ENCODE measurements at places on chromosomes 1 and 21.

DNA sequence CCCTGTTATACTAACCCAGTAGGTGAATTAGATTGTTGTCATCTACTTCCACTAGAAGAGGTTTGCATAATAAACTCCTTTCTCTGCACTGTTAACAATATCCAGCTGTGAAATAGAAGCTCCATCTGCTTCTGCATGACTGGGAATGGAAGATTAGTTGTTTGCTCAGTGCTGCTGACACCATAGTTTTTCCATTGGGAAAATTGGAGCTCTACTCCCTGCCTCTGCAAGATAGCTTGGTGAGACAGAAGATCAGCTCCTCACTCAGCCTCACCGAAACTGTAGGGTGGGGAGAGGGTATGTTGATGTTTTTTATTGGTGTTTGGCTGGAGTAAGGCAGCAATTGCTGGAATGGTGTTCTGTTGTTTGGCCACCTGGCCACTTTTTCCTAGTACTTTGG is 331.6 kb upstream of the ADAMTS5 start:
- no peak for DNase-seq

- DNase-seq: no peak
Measured at GRCh38 chr1:183144752-183145151, 41.3 kb upstream of the LAMC2 start.

- peak; percentile 64 for DNase-seq
Measured at GRCh38 chr1:169584483-169585144, 1.7 kb downstream of the F5 start.

- no peak for DNase-seq
Measured at GRCh38 chr1:55864251-55864650, 649.1 kb upstream of the USP24 start.

GRCh38 chr1:62144238-62144831 is 50.3 kb upstream of the L1TD1 start:
- peak; percentile 50 for DNase-seq

GRCh38 chr1:206923009-206923960 is 1.5 kb upstream of the FCMR start:
- DNase-seq: peak; percentile 43

- DNase-seq: no peak
Measured at GRCh38 chr1:167344112-167344511, 123.4 kb downstream of the POU2F1 start.

DNA sequence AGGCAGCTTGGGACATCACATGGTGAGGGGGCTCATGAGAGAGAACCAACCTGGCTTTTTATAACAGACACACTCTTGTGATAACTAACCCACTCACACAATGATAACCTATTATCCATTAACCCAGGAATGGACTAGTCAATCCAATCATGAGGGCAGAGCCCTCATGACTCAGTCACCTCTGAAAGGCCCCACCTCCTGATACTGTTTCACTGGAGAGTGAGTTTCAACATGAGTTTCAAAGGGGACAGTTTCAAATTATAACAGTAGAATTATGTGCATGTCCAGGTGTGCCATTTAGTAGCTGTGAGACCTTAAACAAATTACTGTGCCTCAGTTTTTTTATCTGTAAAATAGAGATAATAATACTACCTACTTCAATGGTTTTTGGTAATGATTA is 47.6 kb upstream of the PPP2R5A start:
- peak; percentile 65 for DNase-seq

GRCh38 chr1:219109424-219110018 is 64.2 kb upstream of the LYPLAL1 start:
- no peak for DNase-seq

DNA sequence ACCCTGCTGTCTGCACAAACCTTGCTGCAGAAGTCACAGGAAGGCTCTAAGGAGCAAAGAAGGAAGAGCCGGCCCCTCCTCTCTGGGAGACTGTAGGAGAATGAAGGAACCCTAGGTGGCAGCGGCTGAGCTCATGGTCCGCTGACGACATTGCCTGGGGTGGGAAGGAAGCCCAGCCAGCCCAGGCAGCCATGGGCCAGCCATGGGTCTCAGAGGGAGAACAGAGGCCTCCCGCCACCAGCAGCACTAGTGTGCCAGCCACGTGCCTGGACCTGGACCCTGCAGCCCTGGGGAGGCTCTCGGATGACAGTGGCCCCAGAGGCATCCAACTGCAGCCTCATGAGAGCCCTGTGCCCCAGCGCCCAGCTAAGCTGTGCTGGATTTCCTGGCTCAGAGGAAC is 49.2 kb upstream of the POFUT2 start:
- no peak for DNase-seq

DNA sequence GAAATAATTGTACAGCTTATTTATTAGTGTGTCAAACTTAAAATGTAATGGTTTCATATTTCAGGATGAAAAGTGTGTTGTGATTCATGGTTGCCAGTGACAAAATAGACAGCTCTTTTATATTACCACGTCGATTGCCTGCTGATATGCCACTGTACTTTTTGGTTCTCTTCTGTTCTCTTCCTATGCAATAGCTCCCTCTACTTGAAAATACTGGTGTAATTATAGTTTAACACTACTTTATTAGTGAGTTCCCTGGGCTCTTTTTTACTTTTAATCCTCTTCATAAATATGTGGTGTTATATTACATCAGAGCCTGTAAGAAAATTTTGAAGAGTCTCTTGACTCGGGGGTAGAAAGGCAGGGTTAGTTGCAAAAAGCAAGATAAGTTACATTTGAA is 111.3 kb downstream of the PATJ start:
- no peak for DNase-seq

GRCh38 chr1:228216371-228217320 is 8.8 kb downstream of the OBSCN start:
- DNase-seq: no peak

DNA sequence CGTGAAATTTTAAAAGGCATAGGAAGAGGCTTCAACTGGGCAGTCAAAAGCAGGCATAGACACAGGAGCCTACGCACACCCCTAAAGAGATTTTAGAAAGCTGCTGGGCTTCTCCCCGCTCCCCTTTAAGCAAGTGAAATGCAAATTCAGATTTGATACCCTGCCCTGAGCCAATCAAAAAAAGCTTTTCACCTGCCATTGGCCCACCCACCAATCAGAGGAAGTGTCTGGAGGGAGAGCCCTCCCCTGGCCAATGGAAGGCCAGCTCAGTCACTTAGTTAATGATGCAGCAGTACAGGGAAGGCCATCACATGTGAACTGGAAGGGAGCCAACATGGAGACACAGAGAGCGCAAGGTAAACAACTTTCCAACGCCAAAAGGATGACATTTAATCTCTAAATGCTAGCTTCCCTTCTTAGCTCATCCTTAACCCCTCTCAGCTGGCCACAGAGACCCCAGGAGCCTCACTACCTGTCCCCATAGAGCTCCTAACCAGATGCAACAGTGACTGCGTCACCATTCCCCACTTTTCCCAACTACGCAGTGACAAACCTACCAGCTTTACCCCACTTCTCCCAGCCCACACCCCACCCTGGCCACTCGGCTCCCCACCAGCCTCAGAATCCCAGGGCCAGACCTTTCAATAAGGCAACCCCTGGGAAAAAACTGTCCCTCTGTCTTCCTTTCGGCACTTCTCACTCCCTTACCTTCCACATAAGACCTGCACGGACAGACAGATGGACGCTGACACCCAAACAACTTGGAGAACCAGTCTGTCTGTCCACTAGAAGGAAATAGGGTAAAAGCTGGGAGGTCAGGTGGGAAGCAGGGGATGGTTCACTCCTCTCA is 71.0 kb downstream of the CD46 start:
- DNase-seq: peak; percentile 56

GRCh38 chr1:152024223-152024622 is 12.6 kb downstream of the S100A11 start:
- no peak for DNase-seq

GRCh38 chr1:57235730-57236510 is 187.9 kb downstream of the DAB1 start:
- no peak for DNase-seq

GRCh38 chr1:9340864-9341263 is 48.2 kb downstream of the SPSB1 start:
- no peak for DNase-seq

GRCh38 chr1:178606839-178607238 is 93.9 kb downstream of the TEX35 start:
- no peak for DNase-seq

GRCh38 chr21:39161064-39161463 is 22.2 kb downstream of the PSMG1 start:
- no peak for DNase-seq

- no peak for DNase-seq
Measured at GRCh38 chr1:98949166-98949565, 55.5 kb downstream of the PLPPR5 start.

- DNase-seq: no peak
Measured at GRCh38 chr1:29756498-29756897, 520.2 kb downstream of the PTPRU start.

GRCh38 chr1:186326009-186326408 is 49.0 kb downstream of the TPR start:
- DNase-seq: no peak

DNA sequence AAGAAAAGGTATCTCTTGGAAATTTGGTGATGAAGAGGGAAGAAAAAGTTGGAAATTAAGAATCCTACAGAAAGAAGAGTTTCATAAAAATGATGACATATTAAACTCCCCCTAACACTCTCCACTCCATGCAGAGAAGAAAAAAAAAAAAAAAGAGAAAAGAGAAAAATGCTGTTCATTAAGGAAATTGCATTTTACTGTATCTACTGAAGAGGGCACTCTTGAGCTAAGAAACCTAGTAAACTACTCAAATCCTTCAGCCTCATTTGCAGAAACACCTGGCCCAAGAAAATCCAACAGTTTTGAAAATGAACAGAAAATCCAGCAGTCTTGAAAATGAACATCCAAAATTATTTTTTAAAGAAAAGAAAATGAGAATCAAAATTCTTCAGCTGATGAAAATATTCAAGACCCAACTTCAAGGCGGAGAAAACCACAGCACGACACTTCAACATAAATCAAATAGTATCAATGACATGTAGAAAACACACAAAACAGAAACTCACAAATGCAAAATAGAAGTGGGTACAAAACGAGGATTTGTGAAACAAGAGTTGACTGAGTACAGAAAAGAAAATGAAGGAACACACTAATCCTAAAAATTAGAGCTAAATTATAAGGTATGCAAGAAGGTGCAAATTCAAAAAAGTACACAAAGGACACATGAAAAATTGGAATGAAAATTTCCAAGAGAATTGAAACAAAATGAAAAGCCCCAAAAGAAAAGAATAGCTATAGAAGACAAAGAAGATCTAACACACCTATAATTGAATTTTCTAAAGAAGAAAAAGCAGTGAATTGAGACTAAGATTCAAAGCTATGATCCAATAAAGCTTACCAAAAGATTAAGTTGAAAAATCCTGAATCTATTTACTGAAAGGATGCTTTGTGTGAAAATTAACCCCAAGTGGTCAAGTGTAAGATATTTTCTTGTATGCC is 73.2 kb upstream of the DNAJC6 start:
- DNase-seq: peak; percentile 64

GRCh38 chr1:86205741-86206140 is 49.2 kb upstream of the COL24A1 start:
- no peak for DNase-seq

DNA sequence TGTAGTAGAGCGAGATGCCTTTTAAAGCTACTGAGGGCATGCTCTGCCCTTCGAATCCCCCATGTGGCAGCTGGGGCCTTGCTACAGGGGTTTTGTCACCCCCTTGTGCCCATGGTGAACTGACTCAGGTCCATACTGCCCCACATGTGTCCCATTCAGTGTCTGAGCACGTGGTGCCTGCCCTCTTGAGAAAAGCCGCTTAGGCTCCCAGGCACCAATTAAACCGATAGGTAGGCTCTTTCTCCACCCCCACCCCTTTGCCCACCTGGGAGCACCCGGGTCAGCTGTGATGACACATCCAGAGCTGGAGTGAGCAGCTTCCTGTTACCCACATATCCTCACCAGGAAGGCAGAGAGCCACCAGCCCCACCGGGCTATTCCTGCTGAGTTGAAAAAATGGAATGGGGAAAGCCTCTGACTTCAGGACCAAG is 30.5 kb downstream of the TMCC2 start:
- no peak for DNase-seq

DNA sequence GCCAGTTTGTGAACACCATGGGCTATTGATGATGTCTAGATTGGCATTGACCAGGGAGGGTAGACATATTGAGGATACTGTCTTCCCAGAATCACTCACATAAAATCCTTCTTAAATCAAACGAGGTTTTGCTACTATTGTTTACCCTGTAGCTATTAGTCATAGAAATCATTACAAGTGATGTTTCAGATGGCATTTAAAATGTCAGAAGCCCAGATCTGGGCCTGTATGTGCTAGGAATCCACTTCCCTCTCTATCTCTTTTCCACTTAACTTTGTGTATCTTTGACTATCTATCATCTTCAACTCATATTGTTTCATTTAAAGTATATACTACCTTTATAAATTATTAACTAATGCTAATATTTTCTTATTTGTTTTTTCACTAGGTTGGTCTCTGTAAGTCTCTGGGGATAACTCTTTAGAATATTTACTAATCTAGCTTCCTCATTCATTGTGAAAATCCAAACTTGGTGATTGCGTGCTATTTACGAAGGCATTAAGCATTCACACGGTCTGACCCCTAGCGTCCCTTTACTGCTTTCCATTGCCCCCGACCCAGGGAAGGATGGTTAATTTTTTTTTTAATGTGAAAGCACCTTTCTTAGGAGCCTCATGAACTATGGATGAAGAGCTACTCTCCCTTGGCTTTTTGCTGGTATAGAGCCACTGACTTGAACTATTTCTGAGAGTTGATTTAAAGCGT is 281.8 kb downstream of the GPATCH2 start:
- DNase-seq: no peak

- no peak for DNase-seq
Measured at GRCh38 chr1:192861860-192862259, 53.0 kb downstream of the RGS2 start.

DNA sequence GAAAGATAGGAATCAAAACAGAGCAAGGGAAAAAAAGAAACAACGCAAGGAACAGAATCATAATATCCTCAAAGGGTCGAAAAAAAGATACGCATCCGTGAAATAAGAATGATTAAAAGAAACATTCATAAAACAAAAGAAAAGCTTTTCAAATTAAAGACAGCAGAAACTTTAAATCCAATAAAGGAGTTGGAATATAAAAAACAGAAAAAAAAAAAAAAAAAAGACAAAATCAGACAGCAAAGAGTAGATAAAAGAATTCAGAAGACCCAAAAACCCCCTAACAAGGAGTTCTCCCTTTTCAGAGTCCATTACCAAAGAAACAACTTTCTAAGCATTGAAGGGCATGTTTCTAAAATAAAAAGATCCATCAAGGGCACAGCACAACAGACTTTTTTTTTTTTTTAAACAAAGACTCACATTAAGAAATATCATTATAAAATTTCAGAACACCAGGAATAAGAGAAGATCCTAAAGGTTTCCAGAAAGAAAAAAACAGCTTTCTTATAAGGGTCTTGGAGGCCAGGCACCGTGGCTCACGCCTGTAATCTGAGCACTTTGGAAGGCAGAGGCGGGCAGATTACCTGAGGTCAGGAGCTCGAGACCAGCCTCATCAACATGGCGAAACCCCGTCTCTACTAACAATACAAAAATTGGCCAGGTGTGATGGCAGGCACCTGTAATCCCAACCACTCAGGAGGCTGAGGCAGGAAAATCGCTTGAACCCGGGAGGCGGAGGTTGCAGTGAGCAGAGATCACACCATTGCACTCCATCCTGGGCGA is 44.7 kb downstream of the ENAH start:
- no peak for DNase-seq

GRCh38 chr1:183223467-183223866 is 37.4 kb downstream of the LAMC2 start:
- DNase-seq: no peak

- no peak for DNase-seq
Measured at GRCh38 chr1:39632682-39633417, 6.6 kb downstream of the HEYL start.

All from activated CD4-positive, alpha-beta T cell treated with anti-CD3 and anti-CD28 coated beads, Interleukin-2, amount 50 U/mL, for 16 hours (primary cell).